ENCODE measurements at places on chromosomes 13 and 19.

- no peak for DNase-seq
These were observed 5.0 kb downstream of the CLIP3 start for GRCh38 chr19:36027696-36028095.

GRCh38 chr13:84032116-84032515 is 149.8 kb upstream of the SLITRK1 start:
- no peak for DNase-seq

DNA sequence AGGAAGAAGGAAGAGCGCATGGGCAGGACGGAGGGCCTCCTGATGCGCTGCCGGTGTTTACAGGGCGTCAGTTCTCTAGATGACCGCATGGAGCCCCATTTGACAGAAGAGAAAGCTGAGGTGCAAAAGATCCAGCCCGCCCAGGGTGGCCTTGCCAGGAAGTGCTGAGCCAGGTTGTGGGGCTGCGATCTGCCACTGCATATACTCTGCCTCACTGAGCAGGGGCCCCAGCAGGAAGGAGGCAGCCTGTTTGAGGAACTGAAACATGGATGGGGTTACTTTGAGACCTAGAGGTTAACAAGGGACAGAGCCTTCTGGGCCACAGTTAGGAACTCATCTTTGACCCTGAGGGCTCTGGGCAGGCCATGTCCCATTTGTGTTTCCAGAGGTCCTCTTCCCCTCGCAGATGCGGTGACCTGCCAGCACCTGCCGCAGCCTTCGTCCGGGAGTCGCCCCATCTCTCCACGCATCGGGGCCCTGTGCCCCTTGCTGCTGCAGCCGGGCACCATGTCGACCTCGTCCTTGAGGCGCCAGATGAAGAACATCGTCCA is 3.2 kb downstream of the EPN1 start:
- DNase-seq: no peak

- no peak for DNase-seq
These were observed at the start of gene DGKH for GRCh38 chr13:42048342-42048683. Gene DGKH (plus strand): TSS chr13:42048648. CDS start chr13:42048774, 126 bp downstream.

DNA sequence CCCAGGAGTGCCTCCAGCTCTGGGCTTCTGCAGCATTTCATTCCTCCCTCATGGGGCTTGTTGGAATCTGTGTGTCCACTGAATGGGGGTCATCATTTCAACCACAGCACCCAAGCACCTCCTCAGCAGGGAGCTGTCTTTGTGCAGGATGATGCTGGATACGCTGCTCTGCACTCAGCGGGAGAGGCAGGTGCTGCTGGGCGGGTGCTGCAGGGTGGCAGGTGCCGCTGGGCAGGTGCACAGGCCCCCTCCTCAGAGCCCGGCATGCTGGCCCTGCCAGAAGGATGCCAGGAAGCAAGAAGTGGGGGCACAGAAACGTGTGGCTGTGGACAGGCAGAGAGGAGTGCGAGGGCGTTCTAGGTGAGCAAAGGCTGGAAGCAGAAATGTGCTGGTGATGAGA is 121.8 kb upstream of the VSTM2B start:
- DNase-seq: no peak

DNA sequence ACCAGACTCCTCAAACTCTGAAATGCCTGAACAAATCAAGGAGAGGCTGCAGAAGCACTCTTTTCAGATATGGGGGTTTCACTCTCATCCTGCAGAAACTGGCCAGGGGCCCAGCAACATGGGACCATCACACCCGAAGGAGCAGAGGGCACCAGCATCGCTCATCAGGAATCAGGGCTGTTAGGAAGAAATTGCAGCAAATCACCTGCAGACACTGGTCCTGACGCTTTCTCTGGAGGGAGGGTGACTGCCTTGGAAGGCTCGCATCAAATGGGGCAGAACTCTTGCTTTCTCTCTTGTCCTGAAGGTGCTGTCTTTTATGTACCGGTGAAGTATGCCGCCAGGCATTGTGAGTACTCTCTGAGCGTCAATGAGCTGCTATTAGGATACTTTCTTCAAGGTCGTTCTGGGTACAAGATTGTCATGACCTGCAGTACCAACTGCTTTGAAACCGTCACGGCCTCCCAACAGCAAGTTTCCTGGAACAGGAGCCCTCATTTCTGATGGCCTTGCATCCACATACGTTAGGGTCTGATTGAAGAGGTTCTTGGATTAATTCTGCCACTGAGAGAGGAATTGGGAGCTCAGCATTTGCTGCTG is 155.7 kb upstream of the SOX1 start:
- no peak for DNase-seq

DNA sequence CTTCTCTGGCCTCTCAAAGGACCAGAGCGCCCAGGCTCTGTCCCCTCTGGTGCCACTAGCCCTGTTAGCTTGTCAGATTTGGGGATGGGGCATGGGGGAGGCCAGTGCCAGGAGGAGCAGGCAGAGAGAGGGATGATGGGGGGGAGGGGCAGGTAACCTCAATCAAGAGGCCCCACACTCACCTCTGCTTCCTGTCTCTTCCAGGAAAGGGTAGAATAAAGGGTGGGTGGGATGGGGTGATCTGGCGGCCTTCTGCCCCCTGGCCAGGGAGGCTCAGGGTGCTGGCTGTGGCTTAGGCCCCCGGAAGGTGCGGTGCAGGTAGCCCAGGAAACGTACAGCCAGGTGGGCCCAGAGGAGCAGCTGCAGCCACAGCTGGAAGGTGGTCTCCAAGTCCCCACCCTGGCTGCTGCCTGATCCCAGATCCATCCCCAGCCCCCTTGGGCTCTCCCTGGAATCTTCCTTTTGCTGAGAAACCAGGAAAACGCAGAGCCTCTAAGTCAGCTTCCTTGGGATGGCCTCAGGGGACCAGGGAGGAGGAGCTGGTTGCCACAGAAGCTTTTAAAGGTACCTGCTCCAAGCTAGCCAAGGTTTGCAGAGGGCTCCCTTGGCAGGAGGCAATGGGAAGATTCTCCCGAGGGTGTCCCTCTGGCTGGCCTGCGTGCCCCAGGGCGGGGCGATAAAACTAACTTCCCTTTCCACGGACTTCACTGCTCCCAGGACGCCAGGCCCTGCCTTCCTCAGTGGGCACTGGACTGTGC is 5.3 kb downstream of the PRKACA start:
- DNase-seq: no peak

- DNase-seq: peak; percentile 97
These were observed at the start of gene ZNF563 for GRCh38 chr19:12333162-12334159. Gene ZNF563 (minus strand): TSS chr19:12333633. CDS start chr19:12333482, 151 bp downstream.

- no peak for DNase-seq
These were observed 88.0 kb downstream of the SLC10A2 start for GRCh38 chr13:102978168-102978567.

DNA sequence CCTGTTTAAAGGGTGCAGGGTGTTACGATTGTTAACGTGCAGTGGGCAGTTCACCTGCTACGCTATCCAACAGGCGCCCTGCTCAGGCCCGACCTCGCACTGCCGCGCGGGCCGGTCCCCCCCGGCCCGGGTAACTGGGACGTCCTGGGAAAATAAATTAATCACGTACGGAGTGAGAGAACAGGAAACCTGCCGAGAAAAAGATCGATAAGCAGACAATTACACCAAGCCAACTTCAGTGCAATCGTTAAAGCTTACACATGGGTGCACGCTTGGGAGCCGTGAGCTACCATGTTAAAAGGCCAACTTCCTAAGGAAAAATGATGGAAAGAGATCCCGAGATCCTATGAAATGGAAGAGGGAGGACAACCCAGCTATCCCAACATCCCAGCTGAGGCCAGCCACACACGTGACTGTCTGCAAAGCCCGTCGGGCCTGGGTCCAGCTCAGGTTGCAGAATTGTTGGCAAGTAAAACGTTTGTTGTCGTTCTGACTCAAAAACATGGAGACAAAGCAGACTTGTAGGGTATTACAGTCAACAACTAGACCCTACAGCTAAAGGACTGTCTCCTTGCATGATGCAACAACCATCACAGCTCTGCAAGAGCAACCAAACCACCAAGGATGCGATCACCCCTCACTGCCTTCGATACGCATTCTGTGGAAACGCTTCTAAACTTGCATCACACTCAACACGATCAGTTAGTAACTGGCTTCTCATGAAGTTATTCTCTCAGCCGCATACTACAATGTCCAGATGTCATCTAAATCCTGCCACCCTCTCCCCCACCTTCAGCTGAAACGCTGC is 741 bp upstream of the TUBGCP3 start:
- DNase-seq: no peak

GRCh38 chr19:41861116-41861768 is 1.2 kb downstream of the RPS19 start:
- no peak for DNase-seq

GRCh38 chr13:24251525-24251924 is 57.9 kb upstream of the C1QTNF9 start:
- DNase-seq: peak; percentile 73

DNA sequence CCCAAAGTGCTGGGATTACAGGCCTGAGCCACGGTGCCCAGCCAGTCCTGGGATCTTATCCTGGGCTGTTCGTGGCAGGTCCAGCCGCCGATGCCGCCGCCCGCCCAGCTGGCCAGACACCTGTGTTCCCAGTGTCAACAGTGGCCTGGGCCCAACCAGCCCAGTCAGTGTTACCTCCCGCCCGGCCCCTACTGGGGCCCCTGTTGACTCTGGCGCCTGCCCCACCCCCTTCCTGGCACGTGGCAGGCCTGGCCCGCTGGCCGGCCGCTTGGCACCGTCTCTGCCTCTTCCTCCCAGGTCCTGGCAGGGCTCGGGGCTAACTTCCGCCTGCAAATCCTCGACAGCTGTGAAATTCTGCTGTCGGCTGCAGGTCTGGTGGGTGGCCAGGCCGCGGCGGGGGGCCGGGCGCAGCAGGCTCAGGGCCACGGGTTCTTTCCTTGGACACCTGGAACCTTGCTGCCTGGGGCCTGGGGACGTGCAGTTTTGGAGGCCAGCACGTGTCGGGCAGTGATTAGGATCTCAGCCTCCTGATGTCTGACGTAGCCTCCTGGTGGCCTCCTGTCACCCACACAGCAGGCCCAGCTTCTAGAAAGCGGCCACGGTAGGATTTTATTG is 9.1 kb downstream of the ARID3A start:
- no peak for DNase-seq

DNA sequence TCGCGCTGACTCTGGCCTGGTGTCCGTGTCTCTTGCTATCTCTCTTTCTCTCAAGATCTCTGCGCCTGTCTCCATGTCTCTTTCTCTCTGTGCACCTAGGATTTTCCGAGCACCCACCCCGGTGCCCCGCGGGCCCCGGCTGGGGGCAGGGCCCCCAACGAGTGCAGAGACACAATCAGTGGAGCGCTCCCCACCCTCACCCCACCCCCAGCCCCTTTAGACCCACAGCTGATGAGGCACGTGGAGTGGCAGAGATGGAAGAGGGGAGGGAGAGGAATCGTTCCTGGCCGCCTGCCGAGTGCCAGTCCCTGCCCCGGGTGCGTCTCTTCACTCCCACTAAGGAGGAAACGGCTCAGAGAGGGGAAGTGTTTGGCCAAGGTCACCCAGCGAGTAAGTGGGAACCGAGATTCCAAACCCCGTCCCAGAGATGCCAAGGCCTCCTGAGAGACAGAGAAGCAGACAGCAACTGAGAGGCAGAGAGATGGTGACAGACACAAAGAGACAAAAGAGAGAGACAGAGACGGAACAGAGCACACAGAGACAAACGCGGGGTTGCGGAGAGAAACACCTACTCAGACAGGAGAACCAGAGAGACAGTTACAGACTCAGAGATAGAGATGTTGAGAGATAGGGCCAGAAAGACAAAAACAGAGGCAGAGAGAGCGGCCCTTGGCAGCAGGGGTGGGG is 626 bp upstream of the BCL3 start:
- DNase-seq: no peak

- no peak for DNase-seq
These were observed 35.1 kb upstream of the FBXL3 start for GRCh38 chr13:77062097-77062496.

DNA sequence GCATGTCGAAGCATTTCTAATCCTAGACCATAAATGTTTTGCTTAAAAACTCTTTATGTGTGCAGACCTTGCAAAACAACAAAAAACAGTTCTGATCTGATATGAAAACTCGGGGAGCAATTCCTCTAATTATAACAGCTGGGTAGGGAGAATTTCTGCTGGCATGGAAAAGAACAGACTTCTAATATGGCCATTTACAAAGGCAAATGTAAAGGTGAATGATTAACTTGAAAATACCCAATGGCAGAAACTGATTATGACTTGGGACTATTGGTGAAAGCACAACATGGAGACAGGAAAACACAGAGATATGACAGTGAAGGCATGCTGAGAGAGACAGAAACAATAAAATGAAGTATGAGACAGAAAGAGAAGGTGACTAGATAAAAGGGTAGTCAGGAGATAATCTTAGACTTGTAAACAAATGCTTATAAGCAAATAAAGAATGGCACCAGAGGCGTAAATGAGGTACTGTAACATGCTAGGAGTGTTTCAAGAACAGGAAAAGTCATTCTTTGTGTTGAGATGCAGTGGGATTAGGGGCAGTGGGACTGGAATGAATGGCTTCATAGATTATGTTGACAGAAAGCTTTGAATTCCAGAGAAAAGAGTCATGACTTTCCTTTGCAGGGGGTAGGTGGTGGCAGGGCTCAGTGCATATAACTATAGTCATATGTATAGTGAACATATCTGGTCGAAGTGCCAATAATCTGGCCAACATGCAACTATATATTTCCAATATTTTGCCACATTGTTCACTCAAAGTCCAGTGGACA is 393.0 kb downstream of the ITGBL1 start:
- no peak for DNase-seq

DNA sequence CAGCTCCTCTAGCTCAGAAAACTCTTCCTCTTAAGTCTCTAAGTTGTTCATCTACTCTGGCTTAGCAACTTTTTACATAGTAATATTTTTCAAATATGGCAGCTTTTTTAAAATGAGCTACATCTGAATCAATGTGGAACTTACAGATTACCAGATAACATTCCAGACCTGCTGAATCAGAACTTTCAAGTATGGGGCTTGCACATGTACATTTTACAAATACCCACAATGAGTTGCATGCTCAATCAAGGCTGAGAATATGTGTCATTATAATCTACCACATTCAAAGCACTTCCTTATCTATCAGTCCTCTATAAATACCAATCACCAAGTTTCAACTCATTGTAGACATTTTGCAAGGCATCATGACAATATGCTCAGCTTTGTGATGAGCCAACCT is 383.1 kb downstream of the FGF14 start:
- DNase-seq: no peak

- no peak for DNase-seq
These were observed 24.7 kb downstream of the PPP1R37 start for GRCh38 chr19:45117671-45118070.

GRCh38 chr19:15433519-15434069 is 14.8 kb upstream of the AKAP8L start:
- no peak for DNase-seq

DNA sequence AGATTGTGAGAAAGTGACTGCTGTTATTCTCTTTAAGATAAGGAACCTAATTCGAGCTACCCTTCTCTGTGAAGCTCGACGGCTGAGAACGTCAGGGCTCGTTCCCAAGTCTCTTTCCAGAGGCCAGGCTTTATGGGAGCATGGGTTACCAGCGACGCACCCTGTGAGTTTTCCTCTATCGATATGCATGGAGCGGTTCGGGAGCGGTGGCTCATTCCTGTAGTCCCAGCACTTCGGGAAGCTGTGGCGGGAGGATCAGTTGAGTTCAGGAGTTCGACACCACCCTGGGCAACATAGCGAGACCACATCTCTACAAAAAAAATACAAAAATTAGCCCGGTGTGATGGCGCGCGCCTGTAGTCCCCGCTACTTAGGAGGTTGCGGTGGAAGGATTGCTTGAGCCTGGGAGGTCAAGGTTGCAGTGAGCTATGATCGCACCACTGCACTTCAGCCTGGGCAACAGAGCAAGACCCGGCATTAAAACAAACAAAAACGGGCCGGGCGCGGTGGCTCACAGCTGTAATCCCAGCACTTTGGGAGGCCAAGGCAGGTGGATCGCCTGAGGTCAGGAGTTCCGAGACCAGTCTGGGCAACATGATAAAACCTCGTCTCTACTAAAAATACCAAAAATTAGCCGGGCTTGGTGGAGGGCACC is 681 bp upstream of the ZNF606 start:
- no peak for DNase-seq

Measured in activated CD8-positive, alpha-beta memory T cell treated with anti-CD3 and anti-CD28 coated beads for 4 hours (primary cell).